Activated naive CD8-positive, alpha-beta T cell treated with anti-CD3 and anti-CD28 coated beads for 36 hours (primary cell): ENCODE measurements at places on chromosomes 6 and 20. TPM values are rescaled to one million over a fixed set of nuclear protein-coding genes. Genes with fewer than 3 reads are reported as not detected.
A peak's percentile ranks its signal among the peaks of the same experiment; 100 is the strongest.

DNA sequence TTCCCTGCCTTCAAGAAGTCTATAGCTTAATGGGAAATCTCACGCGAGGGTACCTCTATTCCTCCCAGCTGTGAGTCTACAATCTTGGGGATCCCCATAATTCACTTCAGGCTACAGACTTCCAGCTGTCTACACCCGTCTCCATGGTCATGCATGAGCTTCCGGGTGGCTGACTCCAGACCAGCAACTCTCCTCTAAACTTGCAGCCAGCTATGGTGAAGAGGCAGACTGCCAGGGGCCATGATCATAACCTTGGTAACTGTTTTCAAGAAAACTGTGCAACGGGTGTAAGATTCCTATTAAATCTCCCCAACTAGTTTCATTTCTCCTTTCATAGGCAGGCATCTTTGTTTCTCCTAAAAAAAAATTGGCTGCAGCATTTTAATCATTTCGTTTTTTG lies 534.4 kb upstream of the CHD6 start:
- DNase-seq: no peak

DNA sequence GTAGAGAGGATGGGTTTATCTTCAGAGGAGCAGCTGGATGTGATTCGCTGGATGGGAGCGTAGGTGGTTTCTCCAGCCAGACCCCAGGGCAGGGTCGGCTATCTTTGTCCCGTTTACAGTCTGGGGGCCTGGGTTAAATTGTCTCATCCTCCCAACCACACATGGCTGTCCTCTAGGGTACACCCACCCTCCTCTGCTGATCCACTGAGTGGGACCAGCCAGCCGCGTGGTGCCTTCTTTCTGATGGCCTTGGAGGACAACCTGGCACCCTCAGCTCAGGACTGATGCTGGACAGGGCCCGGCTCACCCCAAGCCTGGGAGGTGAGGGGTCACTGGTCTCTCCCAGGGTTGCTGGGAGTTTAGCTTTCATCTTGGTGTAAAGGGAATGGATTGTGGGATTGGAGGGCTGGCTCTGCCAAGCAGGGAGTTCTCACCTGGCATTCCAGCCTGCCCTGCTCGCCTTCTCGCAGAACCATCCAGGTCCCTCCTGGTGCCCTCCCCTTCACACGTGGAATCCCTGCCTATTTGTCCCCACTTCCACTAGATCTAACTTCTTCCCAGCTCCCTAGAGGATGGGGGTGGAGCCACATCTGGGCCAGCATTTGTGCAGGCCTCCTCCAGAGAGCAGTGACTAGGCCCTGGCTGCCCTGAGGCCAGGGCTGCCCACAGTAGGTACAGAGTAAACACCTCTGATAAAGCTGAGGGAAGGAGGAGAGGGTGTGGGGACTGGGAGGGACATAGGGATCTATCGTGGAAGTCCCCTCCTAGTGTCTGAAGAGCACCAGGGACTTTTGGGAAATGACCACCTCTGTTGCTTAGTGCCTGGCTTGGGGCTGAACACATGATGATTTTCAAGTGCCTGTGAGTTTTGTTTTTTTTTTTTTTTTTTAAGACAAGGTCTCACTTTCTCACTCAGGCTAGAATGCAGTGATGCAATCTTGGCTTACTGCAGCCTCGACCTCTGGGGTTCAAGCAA lies 1.6 kb downstream of the ITPR3 start:
- DNase-seq: no peak

DNA sequence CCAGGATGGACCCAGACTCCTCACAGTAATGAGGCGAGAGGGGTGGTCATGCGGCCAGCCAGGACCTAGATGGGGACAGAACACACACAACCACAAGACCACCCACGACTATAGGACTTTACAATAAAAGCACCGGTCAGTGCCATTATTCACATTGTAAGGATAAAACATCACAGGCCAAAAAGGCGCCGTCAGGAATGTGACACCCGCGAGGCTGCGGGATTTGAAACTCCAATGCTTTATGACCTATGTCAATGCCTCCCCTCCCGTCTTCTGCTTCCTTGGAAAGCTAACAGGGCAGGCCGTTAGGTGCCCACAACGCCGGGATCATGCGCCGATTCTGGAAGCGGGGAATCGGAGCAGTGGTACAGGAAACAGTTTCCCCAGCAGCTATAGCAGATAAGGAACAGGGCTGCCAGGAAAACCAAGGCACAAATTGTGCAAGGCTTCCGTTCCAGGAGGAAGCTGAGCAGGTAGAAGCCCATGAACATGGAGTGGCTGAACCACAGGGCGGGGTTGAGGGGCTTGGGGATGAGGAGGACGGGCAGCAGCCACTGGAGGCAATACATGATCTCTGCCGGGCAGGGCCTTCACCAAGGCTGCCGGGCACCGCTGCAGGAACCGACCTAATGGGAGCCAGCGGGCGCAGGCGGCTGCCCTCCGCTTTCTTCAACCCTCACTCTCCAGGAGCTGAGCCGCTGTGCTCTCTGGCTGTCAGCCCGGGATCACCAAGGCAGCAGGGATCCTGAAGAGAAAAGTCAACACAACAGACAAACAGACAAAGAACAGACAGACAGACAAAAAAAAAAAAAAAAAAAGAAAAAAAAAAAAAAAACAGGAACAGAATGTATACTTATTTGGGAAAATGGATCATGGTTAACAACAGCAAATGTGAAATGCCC lies 2.2 kb upstream of the NNAT start:
- no peak for DNase-seq

DNA sequence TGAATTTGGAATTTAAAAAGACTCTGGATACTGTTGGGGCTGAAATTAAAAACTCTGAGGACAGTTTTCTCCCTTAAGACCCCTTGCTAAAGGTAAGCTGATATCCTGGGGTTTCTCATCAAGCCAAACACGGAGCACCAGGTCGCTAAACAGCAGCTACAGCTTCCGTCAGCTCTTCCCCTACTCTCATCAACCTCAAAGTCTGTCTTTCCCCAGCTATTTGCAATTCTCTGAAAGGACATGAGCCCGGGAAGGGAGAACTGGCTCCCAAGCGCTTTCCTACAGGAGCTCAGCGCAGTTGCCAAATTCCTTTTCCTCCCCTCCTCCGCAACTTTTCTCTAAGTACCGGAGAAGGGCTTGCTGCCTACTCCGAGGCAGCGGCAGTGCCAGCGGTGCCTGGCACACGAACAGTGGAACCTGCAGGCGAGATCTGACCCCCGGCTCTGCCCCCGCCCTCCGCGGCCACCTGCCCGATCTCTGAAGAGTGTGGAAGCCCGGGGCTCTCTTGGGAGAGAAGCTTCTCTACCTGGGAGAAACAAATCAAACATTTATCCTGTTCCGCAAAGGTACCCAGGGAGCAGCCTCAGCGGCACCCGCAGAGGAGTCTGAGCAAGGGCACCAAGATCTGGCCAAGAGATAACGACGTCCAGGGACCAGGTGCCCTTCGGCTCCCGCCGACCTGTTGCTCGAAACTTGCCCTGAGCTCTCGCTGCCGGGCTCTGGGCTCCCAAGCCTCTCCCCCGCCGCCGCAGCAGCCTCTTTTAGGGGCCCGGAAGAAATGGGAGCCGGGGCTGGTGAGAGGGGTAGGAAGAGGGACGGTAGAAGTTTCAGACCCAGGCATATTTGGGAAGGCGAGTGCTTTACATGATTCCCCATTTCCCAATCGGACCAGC lies 2.2 kb downstream of the CBLN4 start:
- no peak for DNase-seq

DNA sequence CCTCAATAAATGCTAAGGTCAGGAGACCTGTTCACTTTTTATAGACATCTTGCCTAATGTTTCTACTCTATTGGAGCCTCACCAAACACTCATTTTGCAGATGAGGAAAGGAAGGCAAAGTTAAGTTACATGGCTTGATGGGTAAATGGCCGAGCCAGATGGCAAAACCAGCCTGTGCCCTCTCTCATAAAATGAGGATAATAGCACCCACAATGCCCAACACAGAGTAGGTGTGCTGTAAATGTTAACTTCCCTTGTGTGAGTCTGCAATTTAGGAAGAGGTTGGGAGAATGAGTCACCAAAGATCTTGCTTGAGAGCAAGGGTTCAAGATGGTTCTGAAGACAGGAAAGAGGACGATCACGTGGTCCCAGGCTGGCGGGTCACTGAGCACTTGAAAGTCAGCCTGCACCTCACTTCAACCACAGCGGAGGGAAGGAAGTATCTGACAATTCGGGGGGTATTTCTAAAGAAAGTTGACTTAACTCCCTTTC lies 3.3 kb downstream of the KCNK5 start:
- DNase-seq: peak; percentile 64

DNA sequence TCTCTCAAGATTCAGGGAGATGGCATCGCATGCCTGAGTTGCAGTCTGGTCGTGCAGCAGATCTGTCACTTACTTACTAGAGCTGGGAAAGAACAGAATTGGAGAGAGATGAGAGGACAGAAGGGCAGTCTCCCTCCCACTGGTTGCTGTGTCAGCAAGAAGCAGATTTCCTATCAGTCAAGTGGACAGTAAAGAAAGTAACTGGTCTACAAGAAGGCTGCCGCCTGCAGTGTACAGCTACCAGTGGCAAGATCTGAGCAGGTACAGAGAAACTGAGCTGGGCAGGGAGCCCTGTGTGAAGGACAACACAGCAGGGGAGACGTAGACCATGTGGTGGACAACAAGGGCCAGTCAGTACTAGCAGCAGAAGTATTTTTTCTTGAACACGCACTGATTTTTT lies 49.5 kb upstream of the PCSK2 start:
- no peak for DNase-seq

DNA sequence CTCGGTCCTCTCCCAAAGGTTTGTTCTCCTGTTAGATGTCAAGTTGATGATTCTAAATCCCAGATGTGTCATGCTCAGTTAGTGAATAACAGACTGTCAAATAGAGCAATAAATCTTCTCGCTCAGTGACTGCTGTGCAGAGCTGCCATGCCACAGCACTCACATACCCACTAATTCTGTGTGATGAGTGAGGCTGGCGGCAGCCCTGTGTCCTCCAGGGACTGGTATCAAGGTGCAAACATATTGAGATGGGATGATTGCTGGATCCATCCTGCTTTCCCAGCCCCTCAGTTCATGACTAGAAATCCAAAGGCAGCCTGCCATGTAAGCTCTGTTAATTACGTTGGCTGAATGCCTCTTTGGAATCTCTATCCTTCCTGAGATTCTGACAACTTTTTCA lies 103.9 kb downstream of the OLIG3 start:
- no peak for DNase-seq

GRCh38 chr20:34180460-34181120 lies 60.6 kb upstream of the ASIP start:
- DNase-seq: no peak

GRCh38 chr6:25312034-25312620 lies 33.0 kb downstream of the CARMIL1 start:
- no peak for DNase-seq

DNA sequence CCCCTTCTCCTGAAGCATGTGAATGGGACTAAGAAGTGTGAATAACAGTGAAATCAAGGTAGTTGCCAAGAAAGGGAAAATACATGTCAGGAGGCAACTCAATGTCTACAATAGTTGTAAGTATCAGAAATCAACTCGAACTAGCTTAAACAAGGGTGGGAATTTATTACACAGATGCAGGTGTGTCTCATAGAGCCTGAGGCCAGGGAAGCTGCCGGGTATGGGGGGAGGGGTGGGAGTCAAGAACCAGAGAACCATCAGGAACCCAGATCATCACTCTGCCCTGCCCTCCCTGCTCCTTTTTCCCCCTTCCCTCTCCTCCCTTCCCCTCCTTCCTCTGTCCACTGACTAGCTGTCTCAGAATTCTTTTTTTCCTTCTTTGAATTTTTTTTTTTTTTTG lies 34.9 kb upstream of the BMP6 start:
- no peak for DNase-seq

- DNase-seq: no peak
Measured at GRCh38 chr6:135897087-135897486, 45.6 kb downstream of the PDE7B start.

- DNase-seq: no peak
Measured at GRCh38 chr20:62752181-62752670, 43.6 kb downstream of the NTSR1 start.

GRCh38 chr6:57257911-57258541 lies 35.9 kb upstream of the RAB23 start:
- no peak for DNase-seq

- no peak for DNase-seq
Measured at GRCh38 chr6:160431791-160432404, 83.7 kb downstream of the SLC22A3 start.

DNA sequence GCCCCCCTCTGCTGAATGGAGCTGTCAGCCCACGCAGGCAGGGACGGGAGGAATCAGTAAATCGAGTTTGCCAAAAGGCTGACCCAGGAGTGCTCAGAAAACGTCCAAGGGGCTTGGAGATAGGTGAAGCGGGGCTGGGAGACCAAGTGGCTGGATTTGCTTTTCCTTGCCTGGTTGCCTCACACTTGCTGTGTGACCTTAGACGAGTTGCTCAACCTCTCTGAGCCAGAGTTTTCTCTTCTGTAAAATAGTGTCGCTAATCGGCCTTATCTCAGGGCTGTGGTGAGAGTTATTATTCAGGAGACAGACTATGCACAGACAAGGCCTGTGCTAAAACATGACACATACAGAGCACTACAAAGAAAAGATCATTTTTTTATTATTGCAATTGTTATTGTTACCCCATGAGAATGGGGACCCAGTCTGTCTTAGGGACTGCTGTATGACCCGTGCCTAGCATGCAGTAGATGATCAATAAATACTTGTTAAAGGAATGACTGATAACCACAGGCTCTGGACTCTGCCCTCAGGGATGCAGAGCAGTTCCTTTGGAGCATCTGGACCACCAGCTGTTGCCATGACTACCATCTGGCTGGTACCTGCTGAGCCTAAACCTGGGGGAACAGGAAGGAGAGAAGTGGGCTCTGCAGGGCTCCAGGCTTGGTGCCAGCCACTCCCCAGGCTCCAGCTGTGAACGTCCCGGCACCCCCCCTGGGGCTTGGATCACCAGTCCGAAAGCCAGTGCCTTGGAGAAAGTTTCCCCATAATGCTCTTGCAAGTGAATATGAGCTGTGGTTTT lies 901 bp downstream of the KCNK15 start:
- no peak for DNase-seq

Gene ZKSCAN3
- 1.8 TPM for total RNA-seq

Gene PLCG1
- 156 TPM for total RNA-seq

Gene PGC
- not detected for total RNA-seq

Gene RHAG
- total RNA-seq: not detected

Gene BIRC7
- total RNA-seq: 0.34 TPM

Gene ANKRD66
- total RNA-seq: not detected

Gene CALHM4
- not detected for total RNA-seq
